Cardiac ventricle fibroblast (primary cell): ENCODE measurements at places on chromosomes 4 and X. TPM values are rescaled to one million over a fixed set of nuclear protein-coding genes. Genes with fewer than 3 reads are reported as not detected.

FAM47A gene
- not detected in 2 replicates for total RNA-seq

KIT gene
- 2.1 and 2.6 TPM in 2 replicates for total RNA-seq

IBSP gene
- total RNA-seq, result not detected in 2 replicates

C4orf50 gene
- not detected in 2 replicates for total RNA-seq

AMELX gene
- not detected in 2 replicates for total RNA-seq

TMEM255A gene
- not detected in 2 replicates for total RNA-seq

IL13RA2 gene
- 9.9 and 16.6 TPM in 2 replicates for total RNA-seq

PAGE2 gene
- total RNA-seq, result not detected in 2 replicates

NXF2 gene
- total RNA-seq, result not detected in 2 replicates

HS6ST2 gene
- total RNA-seq, result 0.05 TPM in 1 of 2 replicates, not detected in the other

ALB gene
- total RNA-seq, result not detected in 2 replicates

C4orf36 gene
- not detected in 2 replicates for total RNA-seq

PRRG1 gene
- 21.3 and 23.4 TPM in 2 replicates for total RNA-seq

GPR143 gene
- not detected in 2 replicates for total RNA-seq

ARX gene
- not detected in 2 replicates for total RNA-seq
